Coronary artery (tissue), 2 donors: ENCODE measurements at places on chromosomes 1 and 21.

GRCh38 chr1:221961532-221962292 is 219.8 kb upstream of the DUSP10 start:
- no peak for DNase-seq

DNA sequence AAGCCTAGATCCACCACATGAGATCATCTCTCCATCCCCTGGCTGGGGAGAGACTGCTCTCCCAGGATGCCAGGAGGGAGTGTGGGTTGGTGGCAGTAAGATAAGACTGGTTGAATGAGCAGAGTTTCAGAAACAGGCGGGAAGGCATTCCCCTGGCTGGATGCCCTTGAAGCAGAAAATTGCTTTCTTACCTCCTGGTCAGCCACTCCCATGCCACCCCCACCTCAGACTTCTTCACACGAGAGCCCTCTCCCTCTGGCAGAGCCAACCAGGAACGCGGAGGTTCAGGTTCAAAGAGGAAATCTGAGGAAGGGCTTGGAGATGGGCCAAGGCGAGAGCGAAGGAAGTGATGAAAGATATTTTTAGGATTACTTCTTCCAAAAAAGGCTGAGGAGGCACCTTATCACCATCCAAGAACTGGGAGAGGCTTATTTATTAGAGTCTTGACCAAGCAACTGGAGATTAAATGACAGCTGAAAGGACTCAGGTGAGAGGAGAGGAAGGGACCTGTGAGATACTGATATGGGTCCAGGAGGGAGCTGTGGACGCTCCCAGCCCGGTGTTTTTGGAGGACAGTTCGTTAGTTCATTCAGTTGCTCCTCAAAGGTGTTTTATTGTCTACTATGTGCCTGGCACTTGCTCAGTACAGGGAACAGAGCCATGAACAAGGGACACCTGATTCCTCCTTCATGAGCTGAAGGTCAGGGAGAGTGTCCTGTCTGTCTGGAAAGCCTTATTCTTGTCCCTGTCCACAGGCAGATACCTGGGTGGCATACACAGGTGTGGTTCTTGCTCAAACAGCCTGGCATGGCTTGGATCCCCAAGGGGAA is 18.9 kb upstream of the SLC26A9 start:
- DNase-seq: no peak

GRCh38 chr1:31101147-31101502 is 35.6 kb upstream of the PUM1 start:
- no peak for DNase-seq

DNA sequence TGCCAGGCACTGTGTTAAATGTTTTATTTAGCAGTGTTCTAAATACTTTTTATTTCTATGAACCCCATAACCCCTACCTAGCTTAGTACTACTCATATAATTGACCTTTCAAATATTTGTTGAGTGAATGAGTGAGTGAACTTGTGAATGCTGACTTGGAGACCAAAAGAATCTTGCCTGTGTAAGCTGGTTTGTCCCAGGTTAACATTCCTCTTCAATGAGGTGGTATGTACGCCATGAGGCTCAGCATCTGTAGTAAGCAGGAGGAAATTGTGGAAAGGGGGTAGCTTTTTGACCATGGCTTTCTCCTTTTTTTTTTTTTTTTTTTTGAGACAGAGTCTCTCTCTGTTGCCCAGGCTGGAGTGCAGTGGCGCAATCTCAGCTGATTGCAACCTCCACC is 14.6 kb downstream of the MED18 start:
- no peak for DNase-seq

DNA sequence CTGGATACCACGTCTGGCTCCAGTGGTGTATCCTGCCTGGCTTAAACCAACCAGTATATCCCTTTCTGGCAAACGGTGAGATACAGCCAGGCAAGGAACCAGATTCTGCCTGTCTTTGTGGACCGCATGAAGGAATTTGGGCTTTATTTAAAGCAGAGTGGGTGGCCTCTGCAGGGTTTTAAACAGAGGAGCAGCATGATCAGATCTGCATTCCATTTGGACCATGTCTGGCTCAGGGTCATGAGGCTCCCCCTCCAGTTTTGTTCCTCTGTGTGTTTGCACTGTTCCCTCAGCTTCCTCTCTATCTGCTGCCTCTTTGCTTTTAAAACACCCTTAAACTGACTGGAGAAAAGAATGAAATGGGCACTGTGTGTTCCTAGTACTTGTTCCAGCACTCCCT is 195.0 kb downstream of the GIPC2 start:
- no peak for DNase-seq

GRCh38 chr21:29849735-29850176 is 90.0 kb downstream of the GRIK1 start:
- DNase-seq: no peak

GRCh38 chr1:31135973-31136600 is 70.6 kb upstream of the PUM1 start:
- no peak for DNase-seq

- DNase-seq: no peak
Observed at GRCh38 chr1:117372863-117373412, 5.7 kb downstream of the MAN1A2 start.

GRCh38 chr1:100806601-100807000 is 87.1 kb downstream of the VCAM1 start:
- no peak for DNase-seq

DNA sequence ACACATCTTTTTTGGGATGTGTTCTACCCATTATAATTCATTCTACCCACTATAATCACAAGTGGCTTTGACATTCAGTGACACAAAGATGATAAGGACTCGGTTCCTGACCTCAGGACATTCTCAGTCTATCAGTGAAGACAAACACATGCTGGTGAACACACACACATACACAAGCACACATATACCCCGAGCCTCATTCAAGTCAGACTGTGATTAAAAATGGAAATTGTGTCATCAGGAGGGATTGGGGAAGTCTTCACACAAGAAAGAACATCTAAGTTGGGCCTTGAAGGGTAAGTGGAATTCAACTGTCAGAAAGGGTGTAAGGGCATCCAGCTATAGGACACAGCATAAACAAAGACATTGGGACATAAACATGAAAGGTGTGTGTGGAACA is 2.6 kb upstream of the LAD1 start:
- DNase-seq: no peak

DNA sequence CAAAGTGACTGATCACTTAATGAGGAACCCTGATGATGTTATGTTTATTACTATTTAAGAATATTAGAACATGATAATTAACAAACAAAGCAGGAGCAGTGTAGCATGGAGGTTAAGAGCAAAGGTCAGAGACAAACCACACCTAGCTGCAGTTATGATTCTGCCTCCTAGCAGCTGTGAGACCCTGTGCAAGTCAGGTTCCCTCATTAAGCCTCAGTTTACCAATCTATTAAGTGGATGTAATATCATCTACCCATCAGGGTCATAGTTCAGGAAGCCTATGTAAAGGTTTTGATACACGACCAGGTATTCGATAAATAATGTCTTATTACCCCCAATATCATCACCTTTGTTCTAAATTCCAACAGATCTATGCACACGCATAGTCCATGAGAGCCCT is 32.0 kb downstream of the DUSP10 start:
- DNase-seq: no peak

DNA sequence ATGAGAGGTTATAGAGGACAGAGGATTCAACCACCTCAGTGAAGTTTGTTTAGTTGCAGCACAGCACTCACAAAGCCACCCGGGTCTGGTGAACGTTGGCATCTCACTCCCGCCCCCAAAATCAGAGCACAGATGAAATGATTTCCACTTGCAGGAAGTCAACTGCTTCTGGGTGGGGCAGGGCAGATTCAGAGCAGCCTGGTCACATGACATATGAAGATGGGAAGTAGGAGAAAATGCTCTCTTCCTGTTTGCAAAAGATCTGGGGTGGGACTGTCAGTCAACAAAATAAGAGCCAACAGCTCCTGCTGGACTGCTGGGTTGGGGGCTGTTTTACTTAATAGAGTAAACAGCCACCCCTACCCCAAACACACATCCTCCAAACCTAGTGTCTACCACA is 43.2 kb downstream of the LRRC71 start:
- DNase-seq: no peak

DNA sequence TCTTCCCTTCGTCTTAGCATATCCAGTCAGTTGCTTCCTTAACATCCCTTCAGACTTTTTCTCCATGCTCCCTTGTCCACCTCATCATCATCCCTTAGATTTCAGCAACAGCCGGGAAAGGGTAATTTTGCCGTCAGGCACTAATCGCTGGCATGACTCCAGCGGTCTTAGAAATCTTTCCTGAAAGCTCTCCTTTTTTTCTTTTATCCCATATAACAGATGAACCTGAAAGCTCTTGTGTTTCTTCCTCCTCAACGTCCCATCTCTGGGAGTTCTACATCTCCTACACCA is 10.4 kb upstream of the BOLA1 start:
- DNase-seq: no peak

- DNase-seq: no peak
Observed at GRCh38 chr1:70220517-70221237, 503 bp upstream of the SRSF11 start.

GRCh38 chr1:40316595-40317393 is at the start of gene COL9A2:
Gene COL9A2 (minus strand): TSS chr1:40317286. CDS start chr1:40317197, 89 bp downstream.
- no peak for DNase-seq

DNA sequence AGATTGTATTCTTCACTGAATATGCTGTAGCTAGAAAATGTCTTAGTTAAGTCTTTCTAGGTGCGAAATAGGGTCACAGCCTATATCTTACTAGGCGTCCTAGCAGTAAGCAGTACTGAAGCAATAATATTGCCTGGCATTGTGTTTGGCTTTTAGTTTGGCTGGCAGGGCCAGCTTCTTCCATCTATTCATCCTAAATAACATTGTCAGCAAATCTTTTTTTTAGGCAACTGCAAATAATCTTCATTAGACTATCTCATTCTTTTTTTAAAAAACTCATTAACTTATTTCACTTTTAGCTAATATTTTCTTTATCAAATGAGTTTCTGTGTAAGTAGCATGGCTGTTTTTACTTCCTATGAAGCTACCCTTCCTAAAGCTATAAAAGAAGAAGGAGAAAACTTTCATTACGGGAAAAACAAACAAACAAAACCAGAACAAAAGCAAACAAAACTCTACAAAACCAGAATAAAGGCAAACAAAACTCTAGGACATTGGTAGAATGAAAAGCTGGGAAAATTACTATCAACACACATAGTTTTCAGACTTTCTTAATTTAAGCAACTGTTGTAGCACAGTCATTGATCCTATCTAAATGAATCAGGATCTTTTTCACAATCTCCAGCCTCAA is 506.0 kb downstream of the DPYD start:
- no peak for DNase-seq

GRCh38 chr1:226650236-226650841 is 88.7 kb downstream of the ITPKB start:
- DNase-seq: no peak

DNA sequence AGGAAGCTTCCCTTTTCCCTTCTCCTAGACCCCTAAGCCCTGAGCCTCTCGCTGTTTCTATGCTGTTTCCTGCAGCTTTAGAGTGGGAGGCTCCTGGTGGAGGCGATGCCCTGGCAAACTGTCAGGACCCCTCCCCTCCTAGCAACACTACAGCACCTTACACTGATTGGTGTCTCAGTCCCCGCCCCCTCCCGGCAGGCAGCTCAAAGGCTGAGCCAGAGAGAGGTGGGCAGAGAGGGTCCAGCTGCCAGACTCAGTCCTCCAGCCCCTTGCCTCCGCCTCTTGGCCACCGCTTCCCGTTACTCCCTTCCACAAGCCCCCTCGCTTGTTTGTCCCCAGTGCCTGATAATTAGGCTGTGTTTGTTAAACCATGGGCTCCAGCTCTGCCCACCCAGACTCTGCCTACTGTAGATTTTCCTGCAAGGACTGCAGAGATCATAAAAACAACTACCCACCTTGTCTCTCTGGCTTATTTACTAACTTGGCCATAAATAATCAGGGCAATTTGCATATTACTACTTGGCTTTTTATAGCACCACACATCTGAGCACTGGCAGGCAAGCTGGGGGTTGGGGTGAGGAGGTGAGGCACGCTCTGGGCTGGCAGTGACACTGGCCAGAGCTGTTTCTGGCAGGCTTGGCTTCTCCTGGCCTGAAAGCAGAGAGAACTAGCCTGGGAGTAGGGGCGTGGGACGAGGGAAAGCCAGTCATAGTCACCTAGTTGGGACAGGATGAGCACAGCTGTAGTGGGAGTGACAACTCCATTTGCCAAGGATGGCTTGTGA is 107.5 kb downstream of the CSMD2 start:
- no peak for DNase-seq

- DNase-seq: no peak
Observed at GRCh38 chr21:39694750-39695149, 50.2 kb upstream of the IGSF5 start.

- no peak for DNase-seq
Observed at GRCh38 chr1:172447641-172448040, 3.8 kb upstream of the PIGC start.

- no peak for DNase-seq
Observed at GRCh38 chr1:223667484-223668182, 2.1 kb upstream of the CAPN8 start.

GRCh38 chr1:162988869-162989268 is 80.3 kb upstream of the RGS4 start:
- DNase-seq: no peak

DNA sequence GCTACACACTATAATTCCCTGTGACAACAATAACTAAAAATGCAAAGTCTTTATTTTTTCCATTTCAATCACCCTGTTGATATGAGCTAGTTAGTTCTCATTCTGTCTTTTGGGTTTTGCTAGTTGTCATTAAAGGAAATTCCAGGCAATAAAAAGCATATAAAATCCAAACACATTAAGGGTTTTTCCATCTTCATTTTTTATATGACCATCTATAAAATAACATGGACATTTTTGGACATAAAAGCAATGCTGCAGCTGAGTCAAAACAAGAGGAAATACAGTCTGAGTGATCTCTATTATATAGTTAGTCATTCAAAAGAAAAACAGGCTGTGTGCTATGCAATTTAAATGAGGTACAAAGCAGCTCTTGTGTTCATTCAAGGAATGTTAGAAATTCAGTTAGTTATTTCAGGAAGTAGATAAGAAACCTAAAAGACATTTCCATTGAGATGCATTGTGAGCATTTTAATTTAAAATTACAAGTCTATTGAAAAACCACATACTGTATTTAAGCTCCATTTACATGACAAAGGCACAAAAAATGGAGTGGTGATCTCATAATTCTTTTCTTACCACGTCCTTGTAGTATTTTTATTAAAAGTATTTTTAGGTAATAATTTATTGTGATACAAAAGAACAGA is 67.3 kb upstream of the BCL10 start:
- no peak for DNase-seq

DNA sequence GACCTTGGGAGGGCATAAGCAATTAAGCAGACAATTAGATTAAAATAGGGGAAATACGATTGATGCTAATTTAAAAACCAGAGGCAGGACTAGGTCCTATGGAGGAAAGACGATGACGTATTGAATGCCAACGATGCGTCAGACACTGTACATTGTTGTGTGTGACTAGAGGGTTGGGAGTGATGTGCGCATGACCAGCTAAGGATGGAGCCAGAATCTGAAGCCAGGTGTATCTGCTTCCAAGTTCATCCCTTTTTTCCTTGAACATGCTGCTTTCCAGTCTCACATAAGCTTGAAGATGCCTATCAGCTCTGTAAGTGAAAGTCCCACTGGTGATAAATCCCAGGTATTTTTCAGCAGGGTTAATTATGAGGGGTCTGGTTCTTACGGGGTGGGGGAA is 576.2 kb downstream of the MATN1 start:
- DNase-seq: no peak

GRCh38 chr1:31010086-31010989 is 55.2 kb downstream of the PUM1 start:
- DNase-seq: no peak
